ENCODE measurements at places on chromosomes 7 and 10. TPM values are rescaled to one million over a fixed set of nuclear protein-coding genes. Genes with fewer than 3 reads are reported as not detected.

GRCh38 chr10:12358863-12359564 lies 9.7 kb downstream of the CAMK1D start:
- no peak for DNase-seq

Gene TES
- 82.8 TPM for total RNA-seq

- DNase-seq, result no peak
Measured at GRCh38 chr10:84696610-84697009, 368.2 kb downstream of the CCSER2 start.

GRCh38 chr10:110226543-110226925 lies 19.1 kb downstream of the MXI1 start:
- peak; percentile 59 for DNase-seq

DNA sequence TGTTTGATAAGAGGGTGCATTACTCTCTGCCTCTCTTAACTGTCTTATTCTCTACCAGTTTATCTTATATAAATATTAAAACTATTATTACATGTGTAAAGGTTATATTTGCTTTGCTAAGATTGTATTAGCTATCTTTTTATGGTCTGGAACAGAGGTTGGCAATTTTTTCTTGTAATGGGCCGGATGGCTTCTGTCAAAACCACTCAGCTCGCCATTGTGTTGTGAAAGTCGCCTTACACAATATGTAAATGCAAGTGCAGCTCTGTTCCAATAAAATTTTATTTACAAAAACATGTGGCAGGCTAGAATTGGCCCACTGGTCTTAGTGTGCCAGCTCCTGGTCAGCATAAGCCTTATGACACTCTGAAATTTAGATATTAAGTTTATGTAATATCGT lies 185.8 kb downstream of the SDK1 start:
- DNase-seq, result no peak

Gene FKBP6
- total RNA-seq, result not detected

DNA sequence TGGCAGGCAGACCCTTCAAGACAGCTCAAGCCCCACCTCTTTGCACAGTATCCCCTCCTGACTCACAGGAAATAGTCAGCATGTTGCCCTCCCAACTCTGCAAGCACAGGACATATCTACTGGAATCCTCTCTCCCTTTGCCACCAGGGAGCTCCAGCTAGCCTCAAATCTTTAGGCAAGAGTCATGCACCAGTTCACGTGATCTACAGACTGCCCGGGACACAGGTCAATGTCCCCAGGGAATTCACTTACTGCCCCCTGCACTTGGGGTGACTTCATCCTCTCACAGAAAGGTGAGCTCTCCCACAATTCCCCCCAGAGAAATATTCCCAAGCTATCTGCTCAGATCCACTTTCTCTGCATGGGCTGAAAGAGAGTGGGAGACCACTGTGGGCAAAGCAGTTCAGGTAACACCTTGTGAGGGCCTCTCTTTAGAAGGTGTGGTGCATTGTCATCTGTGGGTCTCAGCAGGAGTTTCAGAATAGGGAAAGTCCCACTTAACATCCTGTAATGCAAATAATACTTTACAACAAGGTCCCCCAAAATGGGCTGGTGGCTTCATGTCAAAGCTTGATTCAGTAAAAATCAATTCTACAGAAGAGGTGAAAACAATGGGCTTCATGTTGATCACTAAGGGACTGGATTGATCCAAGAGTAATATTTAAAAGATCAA lies 129.9 kb downstream of the NOC3L start:
- DNase-seq, result no peak

Gene ADAM8
- 2.9 TPM for total RNA-seq

DNA sequence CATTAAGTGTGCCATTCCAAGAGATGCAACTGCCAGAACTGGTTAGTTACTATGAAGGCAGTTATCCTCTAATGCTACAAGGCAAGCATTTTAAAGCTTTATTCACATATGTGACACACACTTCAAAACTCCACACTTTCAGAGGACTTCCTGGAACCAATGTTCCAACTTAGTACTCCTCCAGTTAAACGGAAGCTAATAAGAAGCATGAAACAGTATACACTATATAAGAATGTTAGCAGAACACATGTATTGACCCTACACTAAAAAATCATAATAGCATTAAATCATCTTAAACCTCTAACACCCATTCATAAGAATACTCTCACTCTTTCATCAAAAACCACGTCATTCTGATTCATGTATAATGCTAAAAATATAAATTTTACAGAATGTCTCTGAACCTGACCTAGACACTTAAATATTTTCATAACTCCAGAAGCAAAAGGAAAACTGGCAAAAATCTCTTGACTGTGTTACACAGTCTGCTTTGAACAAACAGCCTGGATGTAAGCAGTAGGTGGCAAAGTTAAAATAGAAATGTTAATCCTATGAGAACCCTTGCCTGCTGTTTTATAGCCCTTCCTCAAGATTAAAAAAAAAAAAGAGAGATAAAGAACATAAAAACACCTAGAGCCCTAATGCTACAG lies 135.0 kb downstream of the SEMA3C start:
- no peak for DNase-seq

Gene PNLIPRP1
- total RNA-seq, result not detected

DNA sequence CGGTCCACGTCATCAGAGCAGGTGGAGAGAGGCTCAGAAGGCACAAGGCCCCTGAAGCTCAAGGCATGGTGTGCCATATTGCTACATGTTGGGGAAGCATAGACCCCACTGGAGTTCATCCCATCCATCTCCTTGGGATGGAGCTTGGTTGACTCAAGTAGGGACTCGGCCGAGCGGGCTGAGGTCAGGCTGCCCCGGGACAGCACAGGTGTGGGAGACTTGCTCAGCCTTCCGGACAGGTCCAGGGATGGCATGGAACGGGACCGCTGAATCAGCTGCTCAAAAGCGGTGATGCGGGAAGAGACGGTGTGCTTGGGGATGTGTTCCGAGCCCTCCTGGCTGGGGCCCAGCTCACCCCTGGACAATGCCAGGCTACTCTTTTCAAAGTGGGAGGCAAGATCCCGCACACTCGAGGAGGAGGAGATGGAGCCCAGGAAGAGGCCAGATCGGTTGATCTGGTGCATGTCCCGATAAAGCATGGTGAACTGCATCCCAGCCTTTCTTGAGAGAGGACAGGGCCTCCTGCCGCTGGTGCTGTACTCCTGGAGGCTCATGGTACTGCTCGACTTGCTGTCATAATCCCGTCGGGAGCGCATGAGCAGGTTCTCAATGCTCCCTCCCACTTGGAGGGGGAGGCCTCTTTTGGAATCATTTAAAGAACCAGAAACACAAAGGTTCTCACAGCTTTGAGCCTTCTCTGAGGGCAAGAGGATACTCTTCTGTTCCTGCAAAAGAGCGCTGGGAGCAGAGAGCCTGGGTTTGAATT lies 65.6 kb upstream of the PDLIM1 start:
- DNase-seq, result no peak

Gene PNPLA8
- 7.6 TPM for total RNA-seq

GRCh38 chr7:74271742-74272141 lies 17.5 kb upstream of the CLIP2 start:
- no peak for DNase-seq

Measured in Caki2 (cell line).